ENCODE measurements at places on chromosomes 7 and 10.

DNA sequence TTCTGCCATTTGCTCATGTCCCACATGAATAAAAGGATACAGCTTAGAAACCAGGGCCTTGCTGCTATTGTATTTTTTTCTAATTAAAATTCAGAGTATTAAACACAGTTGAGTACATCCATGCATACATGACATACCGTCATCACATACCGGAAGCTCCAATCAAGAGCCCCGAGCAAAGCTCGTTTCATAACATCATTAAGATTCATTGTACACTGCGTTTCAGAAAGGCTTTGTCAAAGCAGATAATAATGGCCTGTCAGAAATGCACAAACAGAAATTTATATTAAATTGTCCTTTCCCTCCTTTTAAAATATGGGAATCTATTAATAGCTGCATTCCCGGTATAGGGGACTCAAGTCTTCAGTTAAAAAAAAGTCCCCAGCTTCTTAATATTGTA is 103.4 kb downstream of the PRTFDC1 start:
- DNase-seq = no peak
- H3K4me3 ChIP-seq = no peak overlapping the region
- no peaks in the 10 kb centered on the region for H3K36me3 ChIP-seq
- H3K27me3 ChIP-seq = peaks cover 28% of the 10 kb centered on the region
- H3K27ac ChIP-seq = no peak overlapping the region

- no peaks in the 10 kb centered on the region for H3K36me3 ChIP-seq
- H3K27me3 ChIP-seq = peaks cover 41% of the 10 kb centered on the region
- DNase-seq = no peak
- H3K4me3 ChIP-seq = no peak overlapping the region
- H3K4me1 ChIP-seq = no peaks in the 10 kb centered on the region
Observed at GRCh38 chr7:138854115-138854645, 56.2 kb upstream of the ATP6V0A4 start.

DNA sequence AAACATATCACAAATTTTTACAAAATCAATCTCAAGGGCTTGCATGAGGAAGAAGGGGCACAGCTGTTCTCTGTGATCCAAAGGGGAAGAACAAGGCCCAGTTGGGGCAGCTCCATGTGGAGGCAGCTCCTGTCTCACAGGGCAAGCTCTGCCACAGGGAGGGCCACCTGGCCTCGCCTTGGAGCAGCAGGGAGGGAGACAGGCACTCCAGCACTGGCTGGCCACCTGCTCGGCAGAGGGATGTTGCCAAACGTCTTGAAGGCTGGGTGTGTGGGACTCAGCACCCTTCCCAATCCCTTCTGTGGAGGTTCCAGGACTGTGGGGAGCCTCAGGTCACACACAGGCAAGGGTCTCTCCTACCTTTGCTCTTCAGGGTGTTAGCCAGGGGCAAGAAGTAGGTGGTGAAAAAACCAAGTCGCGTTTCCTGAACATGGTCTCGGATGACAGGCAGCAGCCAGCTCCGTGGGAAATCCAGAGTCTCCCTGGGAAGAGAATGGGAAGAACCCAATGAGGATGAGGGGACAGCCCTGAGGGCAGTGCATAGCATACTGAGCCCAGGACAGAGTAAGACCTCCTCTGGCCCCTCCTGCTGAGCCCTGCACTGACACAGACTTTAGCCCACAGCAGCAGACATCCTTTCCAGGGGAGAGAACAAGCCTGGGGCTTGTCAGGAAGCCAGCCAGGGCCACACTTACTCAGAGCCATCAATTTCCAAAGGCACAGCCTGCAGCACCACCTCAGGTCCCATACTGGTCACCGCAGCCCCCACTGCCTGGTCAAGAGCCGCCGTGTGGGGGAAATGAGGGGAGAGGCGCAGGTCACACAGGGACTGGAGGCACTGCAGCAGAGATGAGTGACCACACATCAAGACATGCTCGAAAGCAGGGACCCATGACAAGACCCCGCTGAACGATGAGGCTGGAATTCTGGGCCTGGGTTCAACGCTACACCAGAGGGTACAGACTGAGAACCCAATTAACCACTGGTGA is 21.9 kb downstream of the RRP12 start:
- H3K27ac ChIP-seq = no peak overlapping the region
- H3K4me1 ChIP-seq = no peaks in the 10 kb centered on the region
- H3K4me3 ChIP-seq = no peak overlapping the region
- no peak for DNase-seq

- H3K4me1 ChIP-seq = peaks cover 7% of the 10 kb centered on the region
- no peak overlapping the region for H3K4me3 ChIP-seq
- DNase-seq = no peak
- H3K27ac ChIP-seq = no peak overlapping the region
- H3K27me3 ChIP-seq = no peaks in the 10 kb centered on the region
- peaks cover 9% of the 10 kb centered on the region for H3K36me3 ChIP-seq
Observed at GRCh38 chr10:50453940-50454339, 169.8 kb downstream of the SGMS1 start.

- DNase-seq = no peak
- peaks cover 4% of the 10 kb centered on the region for H3K36me3 ChIP-seq
- no peaks in the 10 kb centered on the region for H3K27me3 ChIP-seq
- no peak overlapping the region for H3K4me3 ChIP-seq
Observed at GRCh38 chr10:60611291-60611747, 167.0 kb upstream of the CDK1 start.

GRCh38 chr10:30368065-30368718 is 19.1 kb upstream of the MTPAP start:
- H3K4me3 ChIP-seq = no peak overlapping the region
- H3K27ac ChIP-seq = peak overlapping the region; percentile 44
- H3K36me3 ChIP-seq = no peaks in the 10 kb centered on the region
- peaks cover 15% of the 10 kb centered on the region for H3K27me3 ChIP-seq
- no peak for DNase-seq
- H3K4me1 ChIP-seq = peaks cover 5% of the 10 kb centered on the region

DNA sequence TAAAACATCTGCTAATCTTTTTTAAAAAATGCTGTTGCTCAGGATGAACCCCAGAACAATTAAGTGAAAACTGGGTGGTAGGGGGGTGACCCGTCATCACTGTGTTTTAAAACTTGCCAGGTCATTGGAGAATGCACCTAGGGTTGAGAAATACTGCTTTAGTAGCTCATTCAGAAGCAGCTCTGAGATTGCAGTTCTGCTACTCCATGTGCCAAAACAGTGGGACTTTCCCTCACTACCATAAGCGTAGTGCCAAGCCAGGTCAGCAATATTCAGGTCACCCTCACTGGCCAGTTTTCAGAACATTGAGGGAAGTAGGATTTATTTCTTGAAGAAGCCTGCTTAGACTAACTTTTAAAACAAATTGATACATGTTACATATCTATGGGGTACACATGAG is 5.2 kb downstream of the STEAP2 start:
- no peak overlapping the region for H3K27ac ChIP-seq
- no peaks in the 10 kb centered on the region for H3K36me3 ChIP-seq
- no peaks in the 10 kb centered on the region for H3K4me1 ChIP-seq
- no peak for DNase-seq

- no peak for DNase-seq
- H3K27me3 ChIP-seq = peaks cover 26% of the 10 kb centered on the region
- H3K36me3 ChIP-seq = peaks cover 3% of the 10 kb centered on the region
- no peak overlapping the region for H3K4me3 ChIP-seq
- no peak overlapping the region for H3K27ac ChIP-seq
- peaks cover 4% of the 10 kb centered on the region for H3K4me1 ChIP-seq
Observed at GRCh38 chr7:130365511-130366441, 14.5 kb upstream of the CPA1 start.

- peaks cover 23% of the 10 kb centered on the region for H3K4me1 ChIP-seq
- DNase-seq = no peak
- no peak overlapping the region for H3K4me3 ChIP-seq
- peaks cover 90% of the 10 kb centered on the region for H3K36me3 ChIP-seq
- no peaks in the 10 kb centered on the region for H3K27me3 ChIP-seq
Observed at GRCh38 chr10:80515941-80516340, 21.8 kb upstream of the SH2D4B start.

GRCh38 chr7:99607548-99607947 is 9.2 kb upstream of the ZSCAN25 start:
- H3K4me3 ChIP-seq = no peak overlapping the region
- no peaks in the 10 kb centered on the region for H3K4me1 ChIP-seq
- H3K27me3 ChIP-seq = no peaks in the 10 kb centered on the region
- H3K36me3 ChIP-seq = no peaks in the 10 kb centered on the region

DNA sequence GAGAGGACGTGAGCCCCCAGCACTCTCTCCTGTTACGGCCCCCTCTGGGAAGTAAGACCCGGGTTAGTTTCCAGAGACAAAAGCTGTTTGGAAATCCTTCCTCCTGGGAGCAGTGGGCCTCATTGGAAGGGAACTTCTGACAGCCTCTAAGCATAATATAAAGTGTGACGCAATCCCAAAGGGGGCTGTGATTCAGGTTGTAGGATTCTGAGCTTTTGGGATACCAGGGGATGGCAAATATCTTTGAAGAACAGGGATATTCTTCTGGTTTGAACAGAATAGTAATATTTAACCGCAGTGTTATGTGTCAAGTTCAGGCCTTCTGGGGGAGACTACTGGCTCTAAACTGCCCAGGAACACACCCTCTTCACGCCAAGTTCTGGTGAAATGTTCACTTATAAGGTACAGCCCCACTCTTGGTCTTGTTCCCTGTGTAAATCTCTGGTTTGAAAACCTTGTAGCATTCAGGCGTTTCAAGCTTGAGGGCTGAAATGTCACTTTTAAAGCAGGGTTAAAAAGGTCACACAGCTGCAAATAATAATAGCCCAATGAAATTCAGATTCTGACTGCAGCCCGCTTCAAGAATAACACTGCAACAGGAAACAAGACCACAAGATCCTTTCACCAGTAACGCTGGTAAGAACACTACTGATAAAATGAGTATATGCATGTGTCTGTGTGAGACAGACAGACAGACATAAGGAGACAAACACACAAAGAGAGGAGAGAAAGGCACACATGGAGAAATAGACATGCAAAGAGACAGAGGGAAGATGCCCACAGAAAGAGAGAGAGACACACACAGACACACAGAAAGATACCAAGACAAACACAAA is 69.0 kb downstream of the CREB5 start:
- H3K27ac ChIP-seq = no peak overlapping the region
- peaks cover 15% of the 10 kb centered on the region for H3K27me3 ChIP-seq
- peaks cover 2% of the 10 kb centered on the region for H3K36me3 ChIP-seq
- no peak for DNase-seq
- no peak overlapping the region for H3K4me3 ChIP-seq
- no peaks in the 10 kb centered on the region for H3K4me1 ChIP-seq

- H3K36me3 ChIP-seq = no peaks in the 10 kb centered on the region
- H3K4me3 ChIP-seq = no peak overlapping the region
- H3K4me1 ChIP-seq = no peaks in the 10 kb centered on the region
- no peak for DNase-seq
- H3K27me3 ChIP-seq = peaks cover 35% of the 10 kb centered on the region
Observed at GRCh38 chr7:94056796-94057207, 52.6 kb upstream of the BET1 start.

- H3K4me1 ChIP-seq = no peaks in the 10 kb centered on the region
- peaks cover 23% of the 10 kb centered on the region for H3K27me3 ChIP-seq
- peak overlapping the region; percentile 64 for H3K4me3 ChIP-seq
- no peak for DNase-seq
- H3K27ac ChIP-seq = peak overlapping the region; percentile 54
Observed at GRCh38 chr7:21946222-21946709, 567 bp upstream of the CDCA7L start.

GRCh38 chr7:136134503-136134902 is 157.3 kb upstream of the MTPN start:
- no peak for DNase-seq
- no peak overlapping the region for H3K4me3 ChIP-seq
- H3K27me3 ChIP-seq = no peaks in the 10 kb centered on the region
- no peaks in the 10 kb centered on the region for H3K4me1 ChIP-seq
- peaks cover 2% of the 10 kb centered on the region for H3K36me3 ChIP-seq

DNA sequence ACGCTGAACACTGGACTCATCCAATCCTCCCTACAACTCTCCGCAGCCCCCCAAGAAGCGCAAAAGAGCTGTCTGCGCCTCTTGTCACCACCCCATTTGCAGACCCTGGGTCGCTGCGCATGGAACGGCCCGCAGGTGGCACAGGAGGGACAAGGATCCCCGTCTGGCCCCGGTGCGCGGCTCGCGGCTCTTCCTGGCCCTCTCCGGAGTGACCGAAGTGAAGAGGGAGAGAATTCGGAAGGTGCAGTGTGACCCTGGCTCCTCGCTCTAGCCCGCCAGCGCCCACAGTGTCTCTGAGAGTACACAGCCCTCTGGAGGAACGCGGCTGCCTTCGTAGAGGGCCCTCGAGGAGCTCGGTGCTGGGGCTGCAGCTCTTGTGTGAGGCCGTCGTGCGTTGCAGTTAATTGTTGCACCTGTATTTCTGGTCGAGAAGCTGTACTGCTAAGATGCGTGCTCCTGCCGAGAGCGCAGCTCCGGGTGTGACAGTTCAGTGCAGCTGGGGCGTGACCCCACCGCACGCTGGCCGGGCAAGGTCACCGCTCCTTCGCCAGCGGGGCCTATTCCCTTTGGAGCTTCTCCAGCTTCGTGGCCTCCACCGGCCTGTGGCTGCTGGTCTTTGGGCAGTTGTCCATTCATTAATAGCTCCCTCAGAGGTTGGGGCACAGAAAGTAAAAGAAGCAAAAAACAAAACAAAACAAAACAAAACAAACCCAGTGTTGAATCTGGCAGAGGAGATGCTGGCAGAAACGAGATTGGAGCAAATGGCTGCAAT is 119.0 kb downstream of the SEC23IP start:
- H3K4me3 ChIP-seq = no peak overlapping the region
- no peak overlapping the region for H3K27ac ChIP-seq
- no peaks in the 10 kb centered on the region for H3K4me1 ChIP-seq
- peaks cover 48% of the 10 kb centered on the region for H3K27me3 ChIP-seq
- no peak for DNase-seq
- H3K36me3 ChIP-seq = no peaks in the 10 kb centered on the region

GRCh38 chr10:131946880-131947279 is 34.8 kb downstream of the BNIP3 start:
- DNase-seq = no peak
- H3K4me3 ChIP-seq = no peak overlapping the region
- H3K27ac ChIP-seq = no peak overlapping the region
- H3K4me1 ChIP-seq = peaks cover 1% of the 10 kb centered on the region
- H3K36me3 ChIP-seq = peaks cover 54% of the 10 kb centered on the region

DNA sequence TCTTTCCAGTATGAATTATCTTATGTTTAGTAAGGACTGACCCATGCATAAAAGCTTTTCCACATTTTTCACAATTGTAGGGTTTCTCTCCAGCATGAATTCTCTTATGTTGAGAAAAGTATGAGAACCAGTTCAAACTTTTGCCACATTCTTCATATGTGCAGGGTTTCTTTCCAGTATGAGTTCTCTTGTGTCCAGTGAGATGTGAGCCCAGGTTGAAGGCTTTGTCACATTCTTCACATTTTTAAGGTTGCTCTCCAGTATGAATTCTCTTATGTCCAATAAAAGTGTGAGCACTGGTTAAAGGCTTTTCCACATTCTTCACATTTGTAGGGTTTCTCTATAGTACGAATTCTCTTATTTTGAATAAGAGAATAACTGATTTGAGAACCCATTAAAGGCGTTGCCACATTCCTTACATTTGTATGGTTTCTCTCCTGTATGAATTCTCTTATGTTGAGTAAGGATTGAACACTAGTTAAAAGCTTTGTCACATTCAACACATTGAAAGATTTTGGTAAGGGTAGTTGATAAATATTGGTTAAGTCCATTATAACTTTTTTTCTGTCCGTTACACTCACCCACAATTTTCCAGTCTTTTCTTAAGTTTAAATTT is 911.0 kb upstream of the ZNF722 start:
- DNase-seq = no peak
- no peaks in the 10 kb centered on the region for H3K27me3 ChIP-seq
- no peak overlapping the region for H3K4me3 ChIP-seq
- H3K27ac ChIP-seq = no peak overlapping the region

Measured in effector memory CD8-positive, alpha-beta T cell (primary cell).